GM13976 (cell line): ENCODE measurements at places on chromosomes 5 and 9.

DNA sequence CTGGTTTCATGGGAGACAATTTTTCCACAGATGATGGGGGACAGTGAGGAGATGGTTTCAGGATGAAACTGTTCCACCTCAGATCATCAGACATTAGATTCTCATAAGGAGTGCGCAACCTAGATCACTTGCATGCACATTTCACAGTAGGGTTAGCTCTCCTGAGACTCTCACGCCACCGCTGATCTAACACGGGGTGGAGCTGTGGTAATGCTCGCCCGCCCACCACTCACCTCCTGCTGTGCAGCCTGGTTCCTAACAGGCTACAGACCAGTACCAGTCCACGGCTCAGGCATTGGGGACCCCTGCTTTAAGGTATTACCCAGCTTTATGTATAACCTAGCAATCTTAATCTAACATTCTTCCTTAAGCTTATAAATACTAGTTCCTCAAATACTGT, 35.6 kb downstream of the TTC39B start:
- DNase-seq = no peak

GRCh38 chr5:148746826-148747535, 79.4 kb upstream of the ADRB2 start:
- peak; percentile 21 for DNase-seq

GRCh38 chr5:97764700-97765099, 581.7 kb upstream of the RIOK2 start:
- no peak for DNase-seq

GRCh38 chr5:139877129-139877597, 81.6 kb downstream of the PSD2 start:
- DNase-seq = no peak

- no peak for DNase-seq
These were observed 283.9 kb upstream of the RFX3 start for GRCh38 chr9:3809724-3810123.

GRCh38 chr9:105059252-105059651, 131.3 kb upstream of the ABCA1 start:
- no peak for DNase-seq

DNA sequence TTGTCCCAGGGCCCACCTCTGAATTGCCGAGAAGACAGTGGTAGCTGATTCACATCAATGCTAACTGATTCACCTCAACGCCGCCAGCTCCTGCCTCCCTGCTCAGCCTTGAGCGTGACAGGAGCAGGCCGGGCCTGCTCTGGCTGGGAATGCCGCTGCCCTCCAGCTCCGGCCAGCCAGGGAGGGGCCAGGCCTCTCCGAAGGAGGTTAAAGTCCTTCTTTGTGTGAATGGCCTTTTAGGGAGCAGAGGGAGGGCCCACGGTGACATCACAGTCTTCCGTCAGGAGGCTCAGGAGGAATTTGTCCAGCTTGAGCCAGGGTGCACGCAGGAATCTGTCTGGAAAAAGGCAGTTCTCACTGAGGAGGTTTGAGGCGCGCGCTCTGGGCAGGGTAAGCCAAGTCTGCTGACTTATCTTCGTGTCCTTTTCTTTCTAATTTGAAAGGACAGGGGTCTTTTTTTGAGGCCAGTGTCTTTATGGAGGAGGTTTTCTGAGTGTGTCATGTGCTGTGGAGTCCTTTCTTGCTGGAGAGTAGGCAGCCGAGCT, 82.7 kb downstream of the C9orf152 start:
- no peak for DNase-seq

- DNase-seq = no peak
These were observed 39.7 kb downstream of the NFX1 start for GRCh38 chr9:33329979-33330378.

DNA sequence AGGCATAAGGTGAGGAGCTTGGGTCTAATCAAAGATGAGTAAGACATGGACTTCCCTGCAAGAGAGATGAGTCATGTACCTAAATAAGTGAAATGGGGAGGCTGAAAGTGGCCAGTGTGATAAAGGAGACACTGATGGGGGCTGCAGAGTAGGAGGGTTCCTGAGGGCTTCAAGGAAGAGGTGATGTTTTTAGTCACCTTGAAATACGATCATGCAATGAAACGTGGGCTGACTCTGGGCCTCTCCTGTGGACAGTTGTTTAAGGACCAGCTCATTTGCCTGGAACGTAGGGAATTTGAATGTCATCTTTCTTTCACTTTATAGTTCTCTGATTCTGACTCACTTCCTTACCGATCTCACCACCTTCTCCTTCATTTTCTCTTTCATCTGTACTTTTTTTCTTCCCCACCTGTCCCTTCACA, 49.6 kb upstream of the CPLX2 start:
- DNase-seq = peak; percentile 50

GRCh38 chr5:121189342-121190305, 662.1 kb upstream of the FTMT start:
- no peak for DNase-seq

GRCh38 chr5:122173474-122174415, 44.4 kb downstream of the ZNF474 start:
- DNase-seq = no peak

DNA sequence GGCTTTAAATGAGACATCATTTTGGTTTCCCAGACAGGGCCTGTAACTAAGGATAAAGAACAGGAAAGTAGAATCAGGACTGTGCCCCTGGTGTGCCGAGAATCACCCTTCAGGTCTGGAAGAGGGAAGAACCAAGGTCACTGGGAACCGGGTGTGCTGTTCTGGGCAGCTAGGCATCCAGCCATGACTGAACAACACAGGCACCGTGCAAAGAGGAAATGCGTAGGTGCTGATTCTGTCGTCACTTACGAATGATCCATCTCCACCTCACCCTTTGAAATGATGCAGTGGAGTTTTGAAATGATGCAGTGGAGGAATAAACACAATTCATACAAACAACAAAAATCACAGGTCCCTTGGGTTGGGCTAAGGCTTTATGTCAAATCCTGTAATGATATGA, 64.4 kb downstream of the MAP1B start:
- peak; percentile 45 for DNase-seq

DNA sequence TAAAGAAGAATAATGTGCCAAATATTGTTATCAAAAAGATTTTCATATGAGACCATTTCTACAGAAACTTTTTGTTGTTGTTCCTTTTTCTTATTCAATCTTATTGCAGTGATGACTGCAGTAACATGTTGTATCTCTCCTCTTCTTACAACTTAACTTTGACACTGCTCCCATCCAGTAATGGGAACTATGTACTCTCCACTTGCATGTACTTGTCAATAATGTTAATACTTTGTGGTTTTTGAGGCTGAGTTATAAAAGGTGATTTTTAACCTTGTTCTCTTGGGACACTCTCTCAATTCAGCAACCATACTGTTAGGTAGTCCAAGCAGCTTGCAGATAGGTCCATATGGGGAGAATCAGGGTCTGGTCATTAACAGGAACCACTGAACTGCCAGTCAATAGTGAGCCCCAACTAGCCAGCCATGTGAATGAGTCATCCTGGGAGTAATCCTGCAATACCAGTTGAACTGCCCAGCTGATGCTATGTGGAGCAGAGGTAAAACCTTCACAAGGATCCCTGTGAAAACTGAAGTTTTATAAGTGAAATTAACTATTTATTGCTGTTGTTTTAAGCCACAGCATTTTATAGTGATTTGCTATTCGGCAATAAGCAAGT, 199.6 kb upstream of the DAB2 start:
- DNase-seq = no peak

GRCh38 chr9:14212077-14212476, 101.9 kb downstream of the NFIB start:
- DNase-seq = no peak

- DNase-seq = peak; percentile 45
These were observed 21.1 kb downstream of the PSMB7 start for GRCh38 chr9:124394167-124394566.

DNA sequence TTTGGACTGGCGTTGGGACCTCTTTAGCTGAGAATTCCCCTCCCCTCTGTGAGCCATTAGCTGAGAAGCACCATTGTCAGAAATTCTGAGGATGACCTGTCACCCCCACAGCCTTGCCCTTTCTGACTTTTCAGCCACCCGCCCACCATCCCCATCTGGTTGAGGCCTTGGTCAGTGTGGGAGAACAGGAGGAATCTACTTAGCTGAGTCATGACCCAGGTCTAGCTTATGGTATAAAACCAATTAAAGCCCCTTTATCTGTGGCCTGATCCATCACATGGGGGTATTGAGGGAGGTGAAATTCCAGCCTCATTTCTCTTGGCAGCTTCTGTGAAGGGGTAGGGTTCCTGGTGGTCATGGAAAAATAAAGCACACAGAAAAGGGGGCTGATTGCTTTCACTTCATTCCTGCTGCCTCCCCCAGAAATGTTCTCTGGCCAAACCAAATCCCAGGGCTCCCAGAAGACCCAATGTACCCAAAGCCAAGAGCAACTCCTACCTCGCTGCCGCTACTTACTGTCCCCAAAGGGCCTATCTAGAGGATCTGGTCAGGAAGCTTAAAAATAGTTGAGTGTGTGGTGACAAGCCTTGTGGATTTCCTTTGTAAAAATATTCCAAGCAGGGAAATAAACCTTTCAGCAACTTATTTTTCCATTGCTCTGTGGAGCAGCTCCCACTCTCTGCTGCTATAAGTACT, 174.8 kb upstream of the TNC start:
- DNase-seq = peak; percentile 14
